ENCODE measurements at places on chromosomes 4 and X. TPM values are rescaled to one million over a fixed set of nuclear protein-coding genes. Genes with fewer than 3 reads are reported as not detected.

The PHEX gene
- total RNA-seq = 1.2 TPM

The MMRN1 gene
- 0.83 TPM for total RNA-seq

The MAGEA2 gene
- total RNA-seq = not detected

The PNMA6F gene
- not detected for total RNA-seq

The SYTL5 gene
- total RNA-seq = not detected

The ADRA2C gene
- not detected for total RNA-seq

Data from cardiac ventricle fibroblast (primary cell).